ENCODE measurements at places on chromosomes 4 and X. TPM values are rescaled to one million over a fixed set of nuclear protein-coding genes. Genes with fewer than 3 reads are reported as not detected.

- no peaks in the 10 kb centered on the region for H3K4me1 ChIP-seq
- no peaks in the 10 kb centered on the region for H3K27me3 ChIP-seq
- peak; percentile 14 for DNase-seq
- no peak overlapping the region for H3K27ac ChIP-seq
- H3K36me3 ChIP-seq = no peaks in the 10 kb centered on the region
Measured at GRCh38 chr4:143438710-143439109, 74.8 kb upstream of the SMARCA5 start.

Gene UCP1
- not detected for total RNA-seq

Gene SPANXN3
- total RNA-seq = not detected

- no peak overlapping the region for H3K4me3 ChIP-seq
- DNase-seq = no peak
- H3K4me1 ChIP-seq = no peaks in the 10 kb centered on the region
Measured at GRCh38 chrX:16462912-16463311, 187.0 kb upstream of the S100G start.

- peak overlapping the region; percentile 56 for H3K4me3 ChIP-seq
- H3K27me3 ChIP-seq = no peaks in the 10 kb centered on the region
- no peaks in the 10 kb centered on the region for H3K4me1 ChIP-seq
- H3K27ac ChIP-seq = no peak overlapping the region
- DNase-seq = no peak
Measured at GRCh38 chrX:153829549-153829798, 870 bp downstream of the PDZD4 start.

GRCh38 chr4:166012129-166013030, 139.3 kb downstream of the TLL1 start:
- no peaks in the 10 kb centered on the region for H3K36me3 ChIP-seq
- no peak overlapping the region for H3K27ac ChIP-seq
- no peak for DNase-seq
- H3K27me3 ChIP-seq = no peaks in the 10 kb centered on the region
- no peaks in the 10 kb centered on the region for H3K4me1 ChIP-seq
- H3K4me3 ChIP-seq = no peak overlapping the region

Gene ADGRL3
- 0.40 TPM for total RNA-seq

DNA sequence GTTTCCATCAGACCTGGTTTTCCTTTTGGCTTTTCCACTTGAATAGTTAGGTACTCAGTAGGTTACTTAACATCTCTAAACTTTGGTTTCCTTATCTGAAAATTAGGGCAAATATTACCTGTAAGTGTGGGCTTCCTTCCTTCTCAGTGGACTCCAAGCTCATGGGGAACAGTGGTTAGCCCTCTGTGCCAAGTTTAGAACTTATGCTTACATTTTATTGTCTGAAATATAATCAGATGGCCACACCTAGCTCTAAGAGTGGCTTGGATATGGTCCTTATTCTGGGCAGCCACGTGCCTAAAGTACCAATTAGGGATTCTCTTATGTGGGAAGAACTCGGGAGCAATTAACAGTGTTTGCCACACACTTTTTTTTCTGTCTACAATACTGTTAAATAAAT, 133.9 kb downstream of the UCHL1 start:
- no peaks in the 10 kb centered on the region for H3K27me3 ChIP-seq
- H3K4me1 ChIP-seq = peaks cover 11% of the 10 kb centered on the region
- no peak overlapping the region for H3K4me3 ChIP-seq
- no peaks in the 10 kb centered on the region for H3K36me3 ChIP-seq

DNA sequence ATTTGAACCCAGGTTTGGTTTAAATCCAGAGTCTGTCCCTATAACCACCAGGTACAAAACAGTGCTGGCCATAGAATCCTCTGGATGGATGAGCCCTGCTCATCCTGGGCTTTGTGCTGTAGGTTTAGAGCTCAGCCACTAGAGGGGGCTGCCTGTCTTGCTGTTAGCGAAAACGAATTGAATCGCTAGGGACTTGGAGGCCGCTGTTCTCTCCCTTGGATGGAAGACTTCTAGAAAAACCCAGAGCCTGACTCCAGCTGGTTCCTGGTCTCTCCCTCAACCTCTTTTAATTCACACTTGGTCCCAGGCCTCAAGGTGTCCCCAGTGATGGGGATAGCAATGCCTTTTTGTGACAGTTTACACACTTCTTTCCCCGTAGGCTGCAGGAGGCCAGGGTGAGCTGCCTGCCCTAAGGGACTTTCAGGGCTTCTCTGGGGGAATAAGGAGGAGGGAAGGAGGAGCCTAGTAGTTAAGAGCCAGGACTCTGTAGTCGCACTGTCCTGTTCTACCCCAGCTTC, 8.7 kb downstream of the RIPPLY1 start:
- H3K4me3 ChIP-seq = no peak overlapping the region
- H3K4me1 ChIP-seq = peaks cover 22% of the 10 kb centered on the region
- H3K36me3 ChIP-seq = no peaks in the 10 kb centered on the region
- DNase-seq = peak; percentile 65

- H3K4me3 ChIP-seq = no peak overlapping the region
- H3K36me3 ChIP-seq = no peaks in the 10 kb centered on the region
- peak; percentile 63 for DNase-seq
- peak overlapping the region; percentile 12 for H3K27ac ChIP-seq
Measured at GRCh38 chr4:17762726-17763125, 18.7 kb downstream of the FAM184B start.

- H3K4me3 ChIP-seq = no peak overlapping the region
- DNase-seq = no peak
- H3K27ac ChIP-seq = no peak overlapping the region
- no peaks in the 10 kb centered on the region for H3K27me3 ChIP-seq
Measured at GRCh38 chr4:185774845-185775680, 36.9 kb downstream of the SORBS2 start.

Gene ANOS1
- not detected for total RNA-seq

DNA sequence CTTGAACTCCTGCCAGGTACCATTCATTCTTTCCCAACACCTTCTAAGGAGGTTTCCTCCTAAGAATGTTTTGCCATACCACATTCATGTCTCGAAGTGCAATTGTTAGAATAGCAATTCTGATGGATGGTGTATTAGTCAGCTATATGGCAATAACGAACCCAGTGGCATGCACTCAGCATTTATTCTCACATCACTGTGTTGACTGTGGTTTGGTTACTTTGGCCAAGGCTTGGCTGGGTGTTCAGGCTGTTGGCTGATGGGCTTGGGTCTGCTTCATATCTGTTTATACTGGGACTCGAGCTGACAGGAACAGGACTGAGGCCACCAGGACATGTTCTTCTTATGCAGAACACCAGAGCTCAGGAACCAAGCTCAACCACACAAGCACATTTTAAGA, 31.7 kb downstream of the PSAPL1 start:
- H3K27me3 ChIP-seq = no peaks in the 10 kb centered on the region
- no peak overlapping the region for H3K4me3 ChIP-seq
- no peak overlapping the region for H3K27ac ChIP-seq
- no peak for DNase-seq
- peaks cover 6% of the 10 kb centered on the region for H3K4me1 ChIP-seq
- H3K36me3 ChIP-seq = no peaks in the 10 kb centered on the region

DNA sequence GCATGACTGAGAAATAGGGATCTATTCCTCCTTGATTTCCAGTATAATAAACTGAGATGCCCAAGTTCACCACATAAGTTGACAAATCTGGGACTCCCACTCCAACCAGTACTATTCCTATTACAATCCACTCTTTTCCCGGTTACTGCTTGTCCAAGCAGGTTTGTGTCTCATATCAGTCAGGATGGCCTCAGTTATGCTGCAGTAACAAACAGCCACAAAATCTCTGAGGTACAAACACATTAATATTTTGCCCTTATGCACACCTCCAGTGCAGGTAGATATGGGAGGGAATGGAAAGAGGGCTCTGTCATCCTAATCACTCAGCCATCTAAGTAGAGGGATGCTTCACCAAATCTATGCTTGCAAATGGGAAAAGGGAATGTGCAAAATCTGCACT, 207.8 kb downstream of the RAB28 start:
- H3K27me3 ChIP-seq = no peaks in the 10 kb centered on the region
- no peak overlapping the region for H3K4me3 ChIP-seq
- no peaks in the 10 kb centered on the region for H3K4me1 ChIP-seq
- no peak overlapping the region for H3K27ac ChIP-seq
- no peak for DNase-seq

Gene QRFPR
- total RNA-seq = not detected

Gene SRD5A3
- total RNA-seq = 7.5 TPM

Gene TRIM60
- not detected for total RNA-seq

Gene ADGRG2
- total RNA-seq = 0.13 TPM

GRCh38 chr4:1175635-1176229, 3.3 kb upstream of the SPON2 start:
- no peaks in the 10 kb centered on the region for H3K27me3 ChIP-seq
- H3K4me3 ChIP-seq = no peak overlapping the region
- peaks cover 18% of the 10 kb centered on the region for H3K4me1 ChIP-seq
- H3K27ac ChIP-seq = no peak overlapping the region
- H3K36me3 ChIP-seq = no peaks in the 10 kb centered on the region

GRCh38 chr4:637536-638280, 12.3 kb downstream of the PDE6B start:
- H3K36me3 ChIP-seq = no peaks in the 10 kb centered on the region
- no peak overlapping the region for H3K27ac ChIP-seq
- no peak for DNase-seq
- H3K4me1 ChIP-seq = no peaks in the 10 kb centered on the region
- H3K4me3 ChIP-seq = no peak overlapping the region

- no peaks in the 10 kb centered on the region for H3K27me3 ChIP-seq
- peak; percentile 4 for DNase-seq
- H3K4me3 ChIP-seq = no peak overlapping the region
- H3K36me3 ChIP-seq = no peaks in the 10 kb centered on the region
Measured at GRCh38 chr4:144906181-144906925, 191.6 kb downstream of the ANAPC10 start.

DNA sequence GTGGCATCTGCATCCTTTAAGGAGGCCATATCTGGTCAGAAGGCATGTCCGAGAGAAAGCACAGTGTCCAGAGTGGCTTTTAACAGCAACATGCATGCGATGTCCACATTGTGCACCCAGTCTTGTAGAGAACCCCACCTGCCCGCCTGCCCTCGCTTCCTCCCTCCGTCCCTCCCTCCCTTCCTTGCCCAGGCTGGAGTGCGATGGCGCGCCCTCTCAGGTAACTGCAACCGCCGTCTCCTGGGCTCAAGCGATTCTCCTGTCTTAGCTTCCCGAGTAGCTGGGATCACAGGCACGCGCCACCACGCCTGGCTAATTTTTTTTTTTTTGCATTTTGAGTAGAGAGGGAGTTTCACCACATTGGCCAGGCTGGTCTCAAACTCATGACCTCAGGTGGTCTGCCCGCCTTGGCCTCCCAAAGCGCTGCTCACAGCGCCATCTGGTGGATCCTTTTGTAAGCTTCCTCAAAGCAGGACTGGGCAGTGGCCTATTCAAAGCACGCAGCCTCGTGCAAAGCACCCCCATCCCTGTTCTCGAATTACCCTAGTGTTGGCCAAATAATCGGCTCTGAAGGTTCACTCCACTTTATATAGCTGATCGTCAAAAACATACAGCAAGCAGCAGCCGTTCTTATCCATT, 15.0 kb downstream of the BRCC3 start:
- no peaks in the 10 kb centered on the region for H3K4me1 ChIP-seq
- no peaks in the 10 kb centered on the region for H3K27me3 ChIP-seq
- H3K27ac ChIP-seq = no peak overlapping the region
- DNase-seq = peak; percentile 15
- no peak overlapping the region for H3K4me3 ChIP-seq

Gene CXCL10
- total RNA-seq = not detected

Gene INTU
- 2.6 TPM for total RNA-seq

DNA sequence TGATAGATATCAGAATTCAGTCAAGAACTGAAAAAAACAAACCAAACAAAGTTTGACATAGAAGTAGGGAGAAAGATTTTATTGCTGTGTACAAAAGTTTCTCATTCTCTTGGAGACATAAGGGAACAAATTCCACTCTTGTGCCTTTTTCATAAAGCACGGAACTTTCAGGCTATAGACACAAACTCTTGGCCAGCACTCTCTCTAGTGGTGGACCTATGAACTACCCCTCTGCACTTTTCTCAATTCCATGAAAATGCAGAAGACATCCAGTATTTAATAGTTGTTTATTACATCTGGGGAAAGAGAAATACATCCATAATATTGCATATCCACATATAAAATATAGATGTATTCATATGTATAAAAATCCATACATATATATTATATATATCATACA, 291.6 kb upstream of the HS3ST1 start:
- DNase-seq = no peak
- H3K36me3 ChIP-seq = no peaks in the 10 kb centered on the region
- no peaks in the 10 kb centered on the region for H3K4me1 ChIP-seq
- H3K27ac ChIP-seq = no peak overlapping the region
- no peaks in the 10 kb centered on the region for H3K27me3 ChIP-seq
- no peak overlapping the region for H3K4me3 ChIP-seq

DNA sequence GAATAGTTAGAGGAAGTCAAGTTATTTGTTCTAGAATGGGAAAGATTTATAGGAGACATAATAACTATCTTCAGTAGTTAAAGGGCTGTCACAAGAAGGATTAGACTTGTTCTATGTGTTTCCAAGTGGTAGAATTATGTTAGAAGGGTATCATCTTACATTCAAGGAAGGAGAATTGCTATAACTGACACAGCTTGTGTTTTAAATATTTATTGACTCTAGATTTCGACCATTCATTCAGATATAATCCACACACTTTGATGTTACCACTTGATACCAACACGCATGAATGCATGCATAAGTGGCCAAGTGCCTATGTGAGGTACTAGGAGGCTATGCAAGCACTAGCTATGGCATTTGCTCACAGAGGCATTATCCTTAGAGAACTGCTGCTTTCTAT, 122.7 kb downstream of the CCNB3 start:
- H3K36me3 ChIP-seq = no peaks in the 10 kb centered on the region
- no peak overlapping the region for H3K27ac ChIP-seq
- no peaks in the 10 kb centered on the region for H3K4me1 ChIP-seq
- no peak for DNase-seq

Gene MAGEB18
- total RNA-seq = 0.28 TPM

DNA sequence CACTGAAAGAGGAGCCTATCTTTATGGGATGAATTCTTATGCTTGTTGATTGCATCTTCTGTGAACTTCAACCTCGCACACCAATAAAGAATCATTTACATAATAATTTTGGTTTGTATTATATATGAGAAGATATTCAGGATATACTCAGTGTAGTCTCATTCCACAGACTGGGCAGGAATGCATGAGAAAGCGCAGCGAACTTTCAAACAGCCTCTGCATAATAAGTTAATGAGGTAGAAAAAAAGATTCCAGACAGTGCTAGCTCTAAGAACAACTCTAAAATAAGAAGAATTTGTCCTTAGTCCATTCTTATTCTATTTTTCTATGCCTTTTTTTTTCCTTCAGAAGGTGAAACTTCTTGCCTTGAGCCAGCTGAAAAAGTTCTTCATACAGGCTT, 224.3 kb upstream of the CTSO start:
- H3K36me3 ChIP-seq = no peaks in the 10 kb centered on the region
- no peak overlapping the region for H3K27ac ChIP-seq
- DNase-seq = no peak
- H3K27me3 ChIP-seq = no peaks in the 10 kb centered on the region
- H3K4me1 ChIP-seq = no peaks in the 10 kb centered on the region

Gene GAGE1
- total RNA-seq = not detected

Measured in SJCRH30 (cell line).